Activated effector memory CD4-positive, alpha-beta T cell treated with anti-CD3 and anti-CD28 coated beads, Interleukin-2, amount 50 U/mL, for 16 hours (primary cell): ENCODE measurements at places on chromosomes 11 and 22.
A peak's percentile ranks its signal among the peaks of the same experiment; 100 is the strongest.

DNA sequence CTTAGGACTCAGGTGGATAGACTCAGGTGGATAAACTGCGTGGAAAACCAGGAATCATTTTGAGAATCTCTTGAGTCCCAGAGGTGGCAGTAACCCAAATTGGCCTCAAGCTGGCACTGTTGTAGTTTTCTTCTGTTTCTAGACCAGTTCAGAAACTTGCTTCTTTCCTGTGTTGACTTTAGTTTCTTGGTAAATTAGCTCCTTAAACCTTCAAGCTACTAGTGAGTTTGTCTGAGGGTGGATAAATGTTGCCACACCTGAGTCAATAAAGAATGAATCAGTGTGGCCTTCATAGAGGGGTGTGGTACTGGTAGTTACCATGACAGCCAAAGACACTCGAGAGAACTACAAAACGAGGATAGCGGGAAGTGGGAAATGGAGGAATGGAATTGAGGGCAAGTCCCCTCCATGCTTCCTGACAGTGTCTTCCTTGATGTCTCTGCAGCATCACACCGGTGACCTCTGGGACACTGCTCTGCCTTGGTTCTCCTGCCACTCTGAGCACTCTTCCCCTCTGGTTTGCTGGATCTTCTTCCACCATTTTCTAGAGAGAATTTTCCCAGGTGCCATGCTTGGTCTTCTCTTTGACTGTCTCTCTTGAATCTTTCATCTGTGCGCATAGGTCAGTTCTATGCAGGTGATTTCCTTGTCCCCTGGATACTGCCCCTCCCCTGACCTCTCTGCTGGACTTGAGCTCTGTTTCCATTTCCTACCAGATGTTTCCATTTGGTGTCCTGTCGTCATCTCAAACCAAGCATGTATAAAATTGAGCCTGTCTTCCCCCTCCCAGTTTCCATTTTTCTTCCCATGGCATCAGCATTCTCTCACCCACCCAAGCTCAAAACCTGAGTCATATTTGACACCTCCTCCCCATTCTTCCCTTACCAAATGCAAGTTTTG is 7.2 kb downstream of the POLD4 start:
- no peak for DNase-seq

DNA sequence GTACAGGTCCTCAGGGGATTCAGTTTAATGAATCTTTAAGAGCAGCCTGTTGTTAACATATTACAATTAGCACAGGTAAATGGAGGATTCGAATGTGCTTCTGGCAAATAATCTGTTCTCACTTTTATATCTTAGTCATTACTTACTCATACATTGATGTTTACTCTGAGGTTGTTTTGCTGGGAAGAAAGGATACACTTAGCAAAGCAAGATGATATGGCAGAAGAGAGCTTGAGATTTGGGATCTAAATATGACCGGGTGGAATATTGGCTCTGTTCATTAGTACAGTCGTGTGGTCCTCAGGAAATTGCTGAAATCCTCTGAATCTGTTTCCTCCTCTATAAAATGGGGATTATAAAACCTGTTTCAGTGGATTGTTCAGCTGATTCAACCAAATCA is 59.7 kb downstream of the SPON1 start:
- no peak for DNase-seq

GRCh38 chr22:19909350-19910179 is 32.0 kb upstream of the COMT start:
- DNase-seq = peak; percentile 93

DNA sequence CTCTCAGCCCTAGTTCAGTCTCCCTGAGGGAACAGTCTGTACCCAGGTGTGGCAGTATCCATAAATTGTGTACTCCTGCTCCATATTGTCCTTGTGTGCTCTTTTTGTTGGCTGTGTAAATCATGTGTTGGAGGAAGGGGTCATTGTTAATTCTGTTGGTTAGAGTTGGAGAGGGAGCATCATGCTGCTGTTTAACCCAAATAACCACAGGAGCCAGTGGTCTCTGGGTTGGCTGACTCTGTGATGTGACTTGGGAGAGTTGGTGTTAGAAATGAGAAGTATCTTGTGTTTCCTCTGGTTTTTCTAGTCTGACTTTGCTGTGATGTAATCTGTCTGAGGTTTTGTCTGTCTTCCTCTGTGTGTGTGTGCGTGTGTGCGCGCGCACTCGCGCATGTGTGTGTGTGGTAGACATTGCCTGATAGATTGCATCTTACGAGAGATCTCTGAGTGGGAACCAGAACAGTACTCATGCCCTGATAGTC is 30.5 kb downstream of the CTNND1 start:
- peak; percentile 93 for DNase-seq

- no peak for DNase-seq
Measured at GRCh38 chr22:20582520-20583361, 75.3 kb downstream of the MED15 start.

- DNase-seq = no peak
Measured at GRCh38 chr22:46448333-46448732, 89.1 kb downstream of the CELSR1 start.

GRCh38 chr11:128947773-128948172 is 5.1 kb upstream of the TP53AIP1 start:
- no peak for DNase-seq

GRCh38 chr11:69667619-69668604 is 7.2 kb downstream of the LTO1 start:
- peak; percentile 38 for DNase-seq

DNA sequence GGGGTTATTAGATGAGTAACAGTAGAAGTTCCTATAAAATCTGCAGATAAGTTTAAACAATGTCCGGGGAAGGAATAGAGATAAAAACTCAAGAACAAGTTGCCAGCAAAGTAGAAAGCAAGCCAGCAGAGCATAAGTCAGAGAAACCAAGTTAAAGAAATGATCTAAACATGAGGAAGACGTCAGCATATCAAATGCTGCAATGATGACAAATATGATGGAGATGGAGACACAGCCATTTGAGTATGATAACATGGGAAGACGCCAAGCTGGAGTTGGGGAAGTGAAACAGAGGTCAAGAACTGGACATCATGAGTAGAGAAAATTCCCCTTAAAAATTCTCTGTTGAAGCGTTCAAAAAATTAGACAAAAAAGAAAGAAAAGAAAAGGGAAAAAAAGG is 571.5 kb downstream of the CNTN5 start:
- DNase-seq = no peak

DNA sequence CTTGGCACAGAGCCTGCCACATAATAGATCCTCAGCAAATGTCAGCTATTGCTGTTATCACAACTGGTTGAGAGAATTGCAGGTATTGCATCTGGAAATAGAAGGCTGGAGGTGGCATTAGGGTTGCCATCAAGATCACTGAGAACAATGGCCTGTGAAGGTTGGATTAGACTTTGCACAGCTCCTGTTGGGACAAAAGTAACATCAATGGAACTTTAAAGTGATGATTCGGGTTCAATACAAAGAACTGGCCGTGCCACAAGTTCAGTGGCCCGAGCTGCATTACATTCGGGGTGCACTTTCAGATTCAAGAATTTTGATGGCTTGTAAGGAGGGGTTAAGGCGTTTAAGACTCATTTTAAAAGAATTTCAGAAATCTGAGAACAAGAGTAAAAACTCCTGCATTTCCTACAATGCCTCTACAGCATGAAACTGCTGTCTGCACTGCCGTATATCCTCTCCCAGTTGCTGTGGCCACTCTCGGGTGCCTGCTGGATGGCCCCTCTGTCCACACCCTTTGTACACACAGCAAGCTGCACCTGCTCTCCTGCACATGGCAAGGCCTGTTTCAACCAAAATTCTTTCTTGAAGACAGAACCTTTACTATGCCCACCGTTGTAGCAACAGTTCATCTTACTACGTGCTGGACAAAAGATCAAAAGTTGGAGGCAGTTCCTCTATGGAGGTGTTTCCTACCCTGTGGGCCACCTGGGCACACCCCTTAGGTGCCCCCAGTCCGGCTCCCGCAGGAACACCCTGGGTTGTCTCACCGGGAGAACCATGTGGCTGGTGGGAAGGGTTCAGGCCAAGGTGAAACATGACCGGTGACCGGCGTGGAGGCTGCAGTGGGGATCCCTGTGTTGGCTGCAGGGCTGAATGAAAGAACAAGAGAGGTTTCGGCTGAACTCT is 17.5 kb upstream of the SHANK2 start:
- DNase-seq = peak; percentile 12

DNA sequence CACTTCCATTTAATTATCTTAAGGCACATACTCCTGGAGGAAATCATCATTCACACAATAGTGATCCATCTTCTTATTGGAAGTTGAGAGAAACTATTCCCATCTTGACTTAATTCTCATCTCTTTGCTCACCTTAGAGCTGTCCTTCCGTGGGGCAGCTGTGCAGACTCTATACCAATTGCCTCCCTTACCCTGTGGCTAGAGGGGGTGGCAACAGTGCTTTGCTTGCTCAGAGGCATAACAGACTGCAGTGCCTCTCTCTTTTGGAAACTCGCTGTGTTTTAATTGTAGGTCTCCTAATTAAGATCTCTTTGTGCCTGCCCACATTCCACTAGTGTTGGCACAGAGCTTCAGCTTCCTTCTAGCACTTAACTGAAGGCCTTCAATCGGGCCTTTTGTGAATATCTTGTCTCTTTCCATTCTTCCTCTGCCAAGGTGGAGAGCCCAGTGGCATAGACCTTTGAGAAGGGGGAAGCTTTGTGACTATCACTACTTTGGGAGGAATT is 5.5 kb downstream of the KMT2A start:
- DNase-seq = peak; percentile 66

GRCh38 chr22:36026741-36027140 is 1.9 kb downstream of the RBFOX2 start:
- DNase-seq = no peak

- peak; percentile 89 for DNase-seq
Measured at GRCh38 chr11:123061403-123062157, at the start of gene HSPA8. Gene HSPA8, minus strand, starts transcription at chr11:123062136. Its CDS starts 812 bp downstream, at chr11:123061324.

DNA sequence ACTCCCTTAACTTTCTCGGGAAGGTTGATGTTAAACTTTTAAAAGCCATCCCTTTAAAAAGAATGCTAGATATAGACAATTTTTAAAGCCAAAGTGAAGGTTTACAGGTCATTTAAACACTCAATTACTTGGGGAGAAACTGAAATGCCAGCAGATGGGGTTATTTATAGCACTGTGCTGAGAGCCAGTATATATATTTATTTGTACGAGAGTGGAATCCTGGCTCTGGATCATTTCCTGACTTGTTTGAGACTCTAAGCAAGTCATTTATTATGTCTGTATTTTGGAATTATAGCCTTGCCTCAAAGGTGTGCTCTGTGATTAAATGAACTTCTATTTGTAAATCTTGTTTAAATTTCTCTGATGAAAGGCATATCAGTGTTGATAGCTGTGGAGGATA is 6.8 kb upstream of the ZBED5 start:
- no peak for DNase-seq

GRCh38 chr11:134572741-134573675 is 161.0 kb upstream of the B3GAT1 start:
- DNase-seq = no peak

DNA sequence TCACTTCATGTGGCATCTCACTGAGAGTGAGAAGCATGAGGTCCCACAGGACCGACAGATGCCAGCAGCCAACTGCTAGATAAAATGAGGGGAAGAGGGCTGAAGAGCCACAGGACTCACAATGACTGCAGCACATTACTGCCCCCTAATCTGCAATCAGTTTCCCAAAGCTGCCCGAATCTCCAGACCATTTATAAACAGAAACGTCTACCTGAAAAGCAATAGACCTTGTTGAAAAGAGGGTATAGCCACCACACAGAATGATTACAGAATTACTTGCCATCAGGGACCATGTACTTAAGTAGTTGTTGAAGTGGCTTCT is 12.4 kb upstream of the TEF start:
- no peak for DNase-seq

DNA sequence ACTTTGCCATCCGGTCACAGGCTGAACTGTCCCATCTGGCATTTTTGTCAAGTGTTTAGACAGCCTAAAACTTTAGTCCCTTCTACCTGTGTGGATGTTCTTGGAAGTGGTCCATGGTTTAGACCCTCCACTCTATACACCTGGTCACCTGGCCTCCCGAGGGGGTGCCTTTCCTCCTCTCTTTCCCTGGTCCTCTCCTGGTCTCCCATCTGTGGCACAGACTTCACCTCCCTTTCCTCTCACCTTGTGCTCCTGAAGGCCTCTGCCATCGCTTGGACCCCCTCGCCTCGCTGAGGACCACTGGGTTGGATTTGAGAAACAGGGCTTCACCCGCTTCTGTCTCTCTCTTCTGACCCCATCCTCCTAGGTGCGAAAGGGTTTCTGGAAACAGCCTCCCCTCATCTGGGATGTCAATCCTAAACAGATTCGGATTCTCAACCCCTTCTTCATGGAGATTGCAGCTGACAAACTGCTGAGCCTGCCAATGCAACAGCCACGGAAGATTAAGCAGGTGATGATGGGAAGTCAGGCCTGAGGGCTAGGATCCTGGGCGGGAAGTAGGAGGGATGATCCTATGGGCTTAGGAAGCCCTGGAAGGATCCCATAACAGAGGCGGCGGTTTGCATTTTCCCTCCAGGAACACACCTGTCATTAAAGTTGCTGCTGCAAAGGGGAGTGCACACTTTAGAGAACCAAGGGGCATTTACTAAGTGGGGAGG is 53.6 kb downstream of the ST3GAL4 start:
- no peak for DNase-seq

DNA sequence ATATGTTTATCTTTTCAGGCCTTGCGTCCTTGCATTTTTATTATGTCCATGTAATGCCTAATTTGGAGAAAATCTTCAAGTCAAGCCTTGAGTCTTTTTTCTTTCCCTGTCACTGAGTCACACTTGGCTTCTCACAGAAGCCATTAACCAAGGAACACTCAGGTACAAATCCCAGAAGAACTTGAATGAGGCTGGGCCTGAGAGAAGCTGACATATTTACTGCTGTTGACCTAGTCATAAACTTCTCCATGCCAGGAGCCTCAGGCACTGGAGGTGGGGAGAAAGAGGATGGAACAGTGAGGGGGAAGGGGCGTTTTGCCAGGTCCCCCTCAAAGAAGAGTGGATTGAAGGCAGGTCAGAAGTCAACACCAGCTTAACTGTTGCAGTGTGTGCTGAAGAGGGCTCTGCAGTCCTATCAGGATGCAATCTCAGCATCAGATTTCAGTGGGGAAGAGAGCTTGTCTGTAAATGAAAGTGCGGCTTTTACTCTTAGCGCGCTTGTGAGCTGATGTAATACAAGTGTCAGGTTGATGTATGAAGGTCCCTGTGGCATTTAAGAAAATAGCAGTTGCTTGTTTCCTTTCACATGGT is 526.0 kb downstream of the ETS1 start:
- DNase-seq = no peak

DNA sequence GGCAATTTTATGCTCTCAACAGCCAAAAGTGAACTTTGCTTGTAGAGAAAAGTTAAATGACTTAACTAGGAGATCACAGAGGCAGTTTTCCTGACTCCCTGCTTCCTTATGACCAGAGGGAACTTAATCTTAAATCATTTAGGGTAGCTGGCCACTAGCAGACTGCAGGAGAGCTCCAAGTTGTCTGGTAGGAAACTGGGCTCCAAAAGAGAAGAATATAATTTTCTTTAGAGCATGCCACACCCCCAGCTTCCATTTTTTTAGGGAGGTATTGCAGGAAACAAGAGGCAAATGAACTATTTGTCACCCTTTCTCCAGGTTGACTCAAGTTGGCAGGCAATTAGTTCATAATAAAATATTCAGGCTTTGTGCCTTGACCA is 2.6 kb downstream of the METTL15 start:
- no peak for DNase-seq

- DNase-seq = no peak
Measured at GRCh38 chr11:73940801-73941570, 9.8 kb upstream of the DNAJB13 start.

GRCh38 chr11:121711939-121712338 is 259.2 kb upstream of the SORL1-AS1 start:
- no peak for DNase-seq
